ENCODE measurements at places on chromosomes 3 and 15. TPM values are rescaled to one million over a fixed set of nuclear protein-coding genes. Genes with fewer than 3 reads are reported as not detected.

RASL12 gene
- total RNA-seq = 1.7 TPM

TGM4 gene
- total RNA-seq = not detected

ZNF620 gene
- total RNA-seq = 1.1 TPM

DNA sequence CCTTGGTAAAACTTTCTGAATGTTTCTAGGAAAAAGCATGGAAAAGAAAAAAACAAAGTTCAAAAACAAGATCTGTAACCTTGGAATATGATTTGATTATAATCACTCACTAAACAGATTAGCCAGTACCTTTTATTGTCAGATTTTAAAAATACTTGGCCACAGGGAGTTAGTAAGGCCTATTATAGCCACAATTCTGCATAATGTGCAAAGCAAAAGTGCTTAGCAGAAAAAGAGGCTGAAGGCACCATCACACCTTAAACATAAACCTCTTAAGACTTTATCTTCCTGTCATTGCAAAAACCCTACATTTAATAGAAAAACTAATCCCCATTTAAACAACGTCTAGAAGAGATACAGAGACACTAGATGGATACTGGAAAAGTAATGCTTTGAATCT is 41.8 kb downstream of the CHSY1 start:
- no peak for DNase-seq

- DNase-seq = no peak
These were observed 118.5 kb upstream of the LMOD3 start for GRCh38 chr3:69240651-69241568.

DNA sequence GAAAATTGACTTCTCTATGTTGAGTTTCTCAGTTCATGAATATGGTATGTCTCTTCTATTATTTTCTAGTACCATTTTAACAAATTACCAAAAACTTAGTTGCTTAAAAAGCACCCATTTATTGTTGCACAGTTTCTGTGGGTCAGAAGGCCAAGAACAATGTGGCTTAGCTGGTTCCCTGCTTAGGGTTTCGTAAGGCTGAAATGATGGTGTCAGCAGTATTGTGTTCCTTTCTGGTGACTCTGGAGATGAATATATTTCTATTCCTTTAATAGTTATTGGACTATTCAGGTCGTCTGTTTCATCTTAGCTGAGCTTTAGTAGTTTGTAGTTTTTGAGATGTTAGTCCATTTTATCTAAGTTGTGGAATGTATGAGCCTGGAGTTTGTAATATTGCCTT is 44.9 kb downstream of the IL1RAP start:
- DNase-seq = no peak

GRCh38 chr15:86892774-86893449 is 813.2 kb downstream of the AGBL1 start:
- DNase-seq = no peak

- DNase-seq = no peak
These were observed 11.4 kb upstream of the PEX5L start for GRCh38 chr3:180048103-180048502.

DNA sequence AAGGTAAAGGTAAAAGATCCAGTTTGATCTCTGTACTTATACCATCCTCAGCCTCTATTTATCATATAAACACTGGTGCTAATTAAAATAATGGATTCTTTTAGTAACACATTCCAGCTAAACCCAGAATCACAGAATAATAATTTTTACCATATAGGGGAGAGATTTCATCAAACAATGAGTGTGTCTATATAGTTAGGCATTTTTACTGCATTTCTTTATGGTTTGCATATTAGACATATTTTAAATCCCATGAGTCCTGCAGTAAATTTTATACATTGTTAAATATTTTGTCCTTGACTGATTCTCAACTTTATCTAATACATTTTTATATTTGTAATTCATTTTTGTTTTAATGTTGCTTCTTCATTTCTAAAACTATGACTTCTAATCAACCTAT is 323.7 kb upstream of the AGTR1 start:
- no peak for DNase-seq

- no peak for DNase-seq
These were observed 114.7 kb upstream of the LRTM1 start for GRCh38 chr3:55042591-55042990.

DNA sequence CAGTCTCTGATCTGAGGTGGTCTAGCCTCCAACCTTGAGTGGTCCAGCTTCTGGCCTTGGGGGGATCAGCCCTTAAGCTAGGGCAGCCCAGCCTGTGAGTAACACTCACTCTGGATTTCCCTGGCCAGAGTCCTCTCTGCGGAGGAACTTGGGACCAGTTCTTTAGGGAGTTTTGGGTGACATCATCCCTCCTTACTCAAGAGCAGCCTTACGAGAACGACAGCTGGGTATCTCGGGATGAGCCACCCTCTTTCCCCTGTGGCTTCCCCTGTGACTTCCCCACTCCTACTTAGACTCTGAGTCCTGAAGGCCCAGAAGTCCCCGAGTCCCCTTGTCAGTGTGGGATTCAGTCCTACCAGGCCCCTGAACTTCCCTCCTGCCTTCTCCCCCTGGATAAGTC is 10.2 kb upstream of the PLXND1 start:
- DNase-seq = no peak
